HCEC 1CT (cell line): ENCODE measurements at places on chromosomes 5 and 9.

DNA sequence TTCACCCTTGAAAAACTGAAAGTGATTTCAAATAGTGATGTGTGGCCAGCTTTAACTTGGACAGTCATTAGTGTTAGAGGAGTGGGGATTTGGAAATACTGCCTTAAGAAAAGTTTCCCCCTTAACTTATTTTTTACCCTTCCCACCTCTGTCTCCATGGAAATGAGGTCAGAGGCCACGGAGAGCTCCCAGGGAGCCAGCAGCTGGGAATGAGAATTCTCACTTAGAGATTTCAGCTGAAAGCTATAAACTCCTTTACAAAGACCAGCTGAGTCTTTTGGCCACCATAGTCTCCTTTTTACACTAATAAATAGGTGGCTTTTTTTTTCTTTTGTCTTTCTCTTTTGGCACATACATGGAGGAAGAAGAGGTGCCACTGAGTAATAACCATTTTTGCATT lies 45.7 kb upstream of the PIK3R1 start:
- DNase-seq = no peak

- no peak for DNase-seq
Measured at GRCh38 chr5:38569180-38569579, 12.7 kb upstream of the LIFR start.

DNA sequence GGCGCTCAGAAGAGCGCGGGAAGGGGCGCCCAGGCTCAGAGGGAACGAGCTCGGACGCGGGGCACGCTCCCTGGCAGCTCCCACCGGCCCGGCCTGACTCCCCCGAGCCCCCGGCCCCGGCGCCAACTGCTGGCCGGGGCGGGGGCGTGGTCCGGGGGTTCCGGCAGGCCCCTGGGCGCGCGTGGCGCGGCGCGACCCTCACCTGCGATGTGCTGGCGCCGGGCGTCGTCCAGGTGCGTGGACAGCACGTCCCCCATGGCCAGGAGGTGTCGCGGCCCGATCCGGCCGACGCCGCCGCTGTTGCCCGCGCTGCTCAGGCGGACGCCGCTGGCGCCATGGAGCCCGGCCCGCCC lies 43.5 kb upstream of the STXBP1 start:
- DNase-seq = no peak

DNA sequence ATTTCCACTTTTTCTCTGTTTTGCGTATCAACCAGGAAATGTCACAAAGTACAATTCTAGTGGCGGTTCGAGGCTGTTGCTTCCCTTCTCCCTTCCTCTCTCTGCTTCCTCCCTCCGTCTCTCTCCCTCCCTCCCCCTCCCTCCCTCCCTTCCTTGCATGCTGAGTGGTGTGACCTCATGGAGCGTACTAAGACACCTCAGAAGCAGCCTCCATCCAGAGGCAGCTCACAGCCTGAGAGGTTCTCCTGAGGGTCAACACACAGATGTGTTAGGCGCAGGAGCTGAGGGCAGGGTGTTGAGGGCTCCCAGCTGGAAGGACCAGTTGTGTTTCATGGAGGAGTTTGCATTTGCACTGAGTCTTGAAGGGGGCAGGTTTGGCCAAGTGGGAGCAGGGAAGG lies 57.7 kb downstream of the COL5A1 start:
- DNase-seq = no peak

DNA sequence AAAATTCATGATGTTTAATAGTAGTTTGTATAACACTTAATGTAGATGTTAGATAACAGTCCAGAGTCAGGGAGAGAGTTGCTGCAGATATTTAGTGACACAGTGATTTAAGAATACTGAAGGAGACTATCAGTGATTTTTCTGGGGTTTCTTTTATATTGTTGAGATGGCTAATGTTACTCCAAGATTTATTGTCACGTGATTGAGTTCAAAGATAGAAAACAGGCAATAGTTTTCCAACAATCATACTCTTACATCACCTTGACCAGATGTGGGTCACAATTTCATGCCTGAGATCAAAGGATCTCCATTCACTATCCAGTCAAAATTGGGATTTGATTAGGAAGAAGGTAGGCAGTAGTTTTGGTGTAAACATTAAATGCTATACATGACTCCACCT lies 580.0 kb upstream of the ARRDC3 start:
- no peak for DNase-seq

- no peak for DNase-seq
Measured at GRCh38 chr5:77402796-77403195, 89.3 kb downstream of the WDR41 start.

DNA sequence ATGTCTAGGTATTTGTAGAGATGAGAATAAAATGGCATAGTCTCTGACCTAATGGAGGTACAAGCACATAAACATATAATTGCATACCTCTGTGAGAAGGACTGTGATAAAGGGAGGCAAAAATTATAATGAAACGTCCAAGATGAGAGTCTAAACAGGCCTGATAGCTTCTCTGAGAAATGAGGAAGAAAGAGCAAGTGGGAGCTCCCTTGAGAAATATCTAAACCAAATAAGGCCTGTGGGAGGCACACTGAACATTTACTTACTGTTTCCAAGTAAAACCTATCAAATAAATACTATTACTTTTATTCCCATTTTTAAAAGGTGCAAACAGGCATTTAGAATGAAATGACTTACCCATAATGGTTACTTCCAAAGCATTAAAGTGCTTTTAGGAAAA lies 125.6 kb upstream of the PAPPA start:
- DNase-seq = peak; percentile 63

DNA sequence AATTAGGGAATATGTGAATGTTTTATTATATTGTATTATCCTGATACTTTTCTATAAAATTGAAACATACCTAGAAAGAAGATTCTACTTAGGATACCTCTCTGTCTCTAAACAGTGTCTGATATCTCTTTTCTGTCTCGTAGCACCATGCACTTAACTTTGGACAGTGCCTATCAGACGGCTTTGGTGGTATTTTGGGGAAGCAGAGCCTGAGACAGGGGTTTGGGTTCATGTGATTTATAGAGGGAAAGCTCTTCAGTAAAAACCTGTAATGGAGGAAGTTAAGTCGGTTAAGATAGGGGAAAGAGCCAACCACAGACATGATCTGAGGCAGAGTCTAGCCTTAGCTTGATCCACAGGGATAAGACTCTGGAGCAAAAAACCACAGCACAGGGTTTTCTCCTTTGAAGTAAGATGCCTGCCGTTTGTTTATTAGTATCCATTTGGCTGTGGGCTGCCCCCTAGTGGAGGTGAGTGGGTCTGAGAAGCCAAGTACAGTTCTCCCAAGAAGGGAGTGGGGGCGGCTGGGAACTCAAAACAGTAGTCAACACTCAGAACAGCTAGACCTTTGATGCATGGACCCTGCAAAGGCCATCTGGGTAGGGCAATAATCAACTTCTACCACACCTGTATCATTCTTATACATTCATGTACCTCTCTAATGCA lies 141.2 kb upstream of the ASTN2 start:
- no peak for DNase-seq

DNA sequence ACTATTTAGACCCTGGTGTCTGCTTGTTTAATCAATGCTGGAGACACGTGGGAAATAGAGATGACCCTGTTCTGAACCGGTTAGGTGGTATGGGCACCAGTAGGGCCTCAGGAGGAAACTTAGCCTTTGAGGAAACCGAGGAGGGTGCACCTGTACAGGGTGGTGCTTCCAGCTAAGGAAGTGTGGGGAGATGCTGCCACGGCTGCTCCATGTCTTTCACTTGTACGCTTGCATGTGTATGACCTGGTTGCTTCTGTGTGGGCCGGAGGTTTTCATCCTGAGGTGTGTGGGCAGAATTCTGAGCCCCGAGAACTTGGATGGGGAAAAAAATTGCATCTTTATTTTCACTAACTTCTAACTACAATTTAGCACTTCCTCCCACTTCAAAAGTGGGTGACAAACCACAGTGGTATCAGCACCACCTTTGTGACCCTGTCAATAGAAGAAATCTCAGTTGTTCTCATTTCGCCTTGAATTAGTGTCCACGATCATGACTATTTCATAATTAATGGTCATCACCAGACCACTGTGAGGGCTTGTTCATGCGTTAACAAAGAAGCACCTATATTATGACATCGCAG lies 99.8 kb upstream of the SPATA31C2 start:
- no peak for DNase-seq

- DNase-seq = no peak
Measured at GRCh38 chr9:32344551-32345182, 39.8 kb upstream of the ACO1 start.

DNA sequence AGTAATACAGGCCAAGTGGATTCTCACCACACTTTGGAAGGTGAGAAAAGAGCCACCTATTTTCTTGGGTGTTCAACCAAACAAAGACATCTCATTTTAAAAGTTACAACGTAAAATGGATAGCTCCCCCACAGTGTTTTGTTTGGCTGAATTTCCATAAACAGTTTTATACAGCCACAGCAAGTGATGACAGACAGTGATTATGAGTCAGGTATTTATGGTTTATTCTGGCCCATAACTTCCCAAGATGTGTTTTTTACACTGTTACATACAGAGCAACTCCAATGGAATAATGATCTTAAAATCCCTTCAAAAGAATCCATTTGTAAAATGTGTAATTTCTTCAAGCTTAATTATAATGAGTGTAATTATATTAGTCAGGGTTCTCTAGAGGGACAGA lies 421.3 kb downstream of the TLE1 start:
- peak; percentile 68 for DNase-seq

DNA sequence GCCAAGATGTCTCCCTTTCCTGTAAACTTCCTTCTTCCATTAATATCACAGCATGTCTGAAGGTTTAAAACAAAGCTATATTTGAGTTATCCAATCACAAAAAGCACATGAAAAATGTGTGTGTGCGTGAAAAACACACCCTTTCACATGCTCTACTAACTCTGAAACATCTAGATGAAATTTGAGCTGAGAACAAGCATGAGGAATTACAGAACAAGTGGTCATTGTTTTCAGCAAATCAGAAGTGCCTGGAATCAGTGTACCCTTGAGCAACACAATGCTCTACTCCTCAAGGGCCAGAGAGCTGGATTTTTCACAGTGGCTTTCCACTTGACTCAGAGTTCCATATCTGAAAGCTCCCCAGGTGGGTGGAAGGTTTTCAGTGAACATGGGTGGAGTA lies 255.9 kb downstream of the PSAT1 start:
- DNase-seq = no peak

DNA sequence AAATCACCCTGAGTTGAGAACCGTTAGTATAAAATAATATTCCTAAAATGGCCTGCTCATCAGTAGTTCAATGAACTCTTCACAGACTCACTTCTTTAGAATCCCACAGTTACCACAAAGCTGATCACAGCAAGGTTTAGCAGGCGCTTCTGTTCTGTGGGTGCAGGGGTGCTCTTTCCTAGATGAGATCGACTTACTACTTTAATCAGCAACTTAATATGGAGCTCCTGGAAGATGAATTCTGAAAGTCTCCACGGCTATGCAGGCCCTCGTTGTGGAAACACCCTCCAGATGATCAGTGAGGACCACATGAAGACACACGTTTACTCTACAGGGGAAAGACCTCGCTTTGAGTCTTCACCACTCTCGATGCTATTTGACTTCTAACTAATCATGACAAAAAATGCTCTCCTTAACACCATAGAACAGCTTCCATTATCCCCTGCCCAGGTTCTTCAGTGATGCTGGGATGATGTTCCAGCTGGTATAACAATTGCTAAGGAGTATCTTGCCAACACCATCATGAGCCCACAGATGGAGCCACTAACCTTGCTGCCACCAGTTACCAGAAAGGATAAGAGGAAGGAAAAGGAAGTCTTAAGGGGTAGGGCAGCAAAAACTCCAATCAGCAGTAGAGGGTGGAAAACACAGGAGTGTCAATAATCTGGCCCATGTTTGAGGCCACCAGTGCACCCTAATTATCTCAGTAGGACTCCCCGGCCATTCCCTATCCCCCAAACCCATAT lies 17.9 kb upstream of the GPX8 start:
- DNase-seq = no peak

- DNase-seq = no peak
Measured at GRCh38 chr9:126515001-126515872, 98.5 kb upstream of the LMX1B start.

DNA sequence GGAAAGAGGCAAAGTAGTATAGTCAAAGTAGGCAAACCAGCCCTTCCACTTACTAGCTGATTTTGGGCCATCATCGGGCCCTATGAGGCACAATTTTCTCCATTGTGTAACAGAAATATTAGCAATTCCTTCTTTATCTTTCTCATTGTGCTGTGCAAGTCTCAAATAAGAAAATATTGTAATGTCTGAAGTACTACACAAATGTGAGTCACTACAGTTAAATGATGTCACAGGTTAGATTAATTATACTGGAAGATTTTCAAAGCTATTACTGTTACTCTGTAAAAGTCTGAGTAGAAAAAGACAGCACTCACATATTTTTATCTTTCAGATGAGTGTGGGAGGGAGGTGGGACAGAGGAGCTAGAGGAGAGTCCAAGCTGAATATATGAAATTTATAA lies 12.4 kb upstream of the TMC1 start:
- DNase-seq = peak; percentile 55

GRCh38 chr5:59143926-59144333 lies 561.1 kb downstream of the RAB3C start:
- DNase-seq = peak; percentile 34

DNA sequence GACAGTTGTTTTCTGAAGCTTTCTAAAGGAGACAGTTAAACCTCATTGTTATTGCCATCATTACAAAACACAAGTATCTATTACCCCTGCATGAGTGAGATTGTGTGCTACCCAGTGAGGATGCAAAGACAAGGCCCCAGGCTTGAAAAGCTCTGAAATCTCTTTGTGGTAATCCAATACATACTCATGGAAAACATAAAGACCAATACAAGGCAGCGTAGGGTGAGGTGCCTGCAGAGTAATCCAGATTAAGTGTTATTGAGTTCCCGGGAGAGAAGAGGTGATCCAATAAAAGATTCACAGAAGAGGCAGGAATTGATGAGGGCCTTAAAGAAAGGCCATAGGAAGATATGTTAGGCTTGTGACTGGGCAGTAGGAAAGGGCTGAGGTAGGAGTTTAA lies 150.1 kb downstream of the MEF2C start:
- no peak for DNase-seq

DNA sequence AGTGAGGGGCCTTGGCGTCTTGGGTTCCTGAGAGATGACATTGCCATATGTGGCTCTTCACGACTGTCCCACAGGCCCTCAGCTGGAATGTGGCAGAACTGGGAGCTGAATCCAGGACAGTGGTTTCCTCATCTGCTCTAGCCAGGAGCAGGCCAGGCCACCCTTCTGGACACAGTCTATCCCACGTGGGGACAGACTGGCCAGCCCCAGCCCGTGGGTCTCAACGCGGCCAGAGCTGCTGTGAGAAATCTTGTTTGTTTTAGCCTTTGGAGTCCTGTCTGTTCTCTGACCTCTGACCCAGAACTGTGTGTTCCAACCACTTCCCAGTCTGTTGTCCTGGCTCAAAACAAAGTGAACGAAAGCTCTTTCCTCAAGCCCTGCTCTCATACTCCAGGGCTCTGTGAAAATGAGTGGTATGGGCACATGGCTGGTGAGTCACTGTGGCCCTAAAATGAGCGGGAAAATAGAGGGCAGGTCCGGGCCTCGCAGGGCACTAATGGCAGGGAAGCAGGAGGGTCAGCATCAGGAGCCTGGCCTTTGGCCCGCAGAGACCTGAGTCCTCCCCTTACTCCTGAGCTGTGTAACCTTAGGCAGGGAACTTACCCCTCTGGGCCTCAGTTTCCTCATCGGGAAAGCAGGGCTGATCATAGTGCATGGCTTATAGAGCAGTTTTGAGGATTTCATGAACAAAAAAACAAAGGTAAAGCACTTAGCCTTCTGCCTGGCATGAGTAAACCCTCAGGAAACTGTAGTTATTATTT lies 34.8 kb upstream of the GLRX start:
- peak; percentile 47 for DNase-seq
